NCI-H2107 (cell line): ENCODE measurements at places on chromosomes 4 and X.

DNA sequence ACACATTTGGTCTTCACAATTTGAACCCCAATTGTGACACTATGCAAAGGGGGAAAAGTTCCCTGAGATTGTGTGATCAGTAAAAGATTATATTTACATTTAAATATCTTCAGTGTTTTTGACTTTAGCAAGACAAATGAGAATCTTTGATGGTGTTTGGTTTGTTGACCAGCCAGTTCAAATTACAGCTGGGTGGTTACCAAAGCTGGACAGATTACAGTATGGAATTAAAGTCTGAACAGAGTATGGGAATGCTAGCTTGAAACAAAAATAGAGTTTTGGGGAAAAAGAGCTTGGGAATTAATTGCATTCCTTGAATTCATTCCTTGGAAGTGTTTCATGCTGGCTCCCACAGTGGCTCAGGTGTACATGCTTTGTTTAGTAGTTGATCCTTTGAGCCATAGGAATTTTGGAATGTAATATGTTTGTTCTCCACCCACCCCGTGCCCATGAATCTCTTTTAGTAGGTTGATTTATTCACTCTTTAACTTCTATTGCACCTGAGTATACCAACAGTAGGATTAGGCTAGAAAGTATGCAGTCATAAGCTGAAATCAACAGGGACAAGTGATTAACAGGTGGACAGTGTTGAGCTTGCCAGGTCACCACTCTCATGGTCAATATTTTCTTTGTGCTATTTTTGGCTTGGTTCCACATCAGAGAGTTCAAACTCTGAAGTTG lies 81.1 kb upstream of the HELT start:
- DNase-seq = no peak

DNA sequence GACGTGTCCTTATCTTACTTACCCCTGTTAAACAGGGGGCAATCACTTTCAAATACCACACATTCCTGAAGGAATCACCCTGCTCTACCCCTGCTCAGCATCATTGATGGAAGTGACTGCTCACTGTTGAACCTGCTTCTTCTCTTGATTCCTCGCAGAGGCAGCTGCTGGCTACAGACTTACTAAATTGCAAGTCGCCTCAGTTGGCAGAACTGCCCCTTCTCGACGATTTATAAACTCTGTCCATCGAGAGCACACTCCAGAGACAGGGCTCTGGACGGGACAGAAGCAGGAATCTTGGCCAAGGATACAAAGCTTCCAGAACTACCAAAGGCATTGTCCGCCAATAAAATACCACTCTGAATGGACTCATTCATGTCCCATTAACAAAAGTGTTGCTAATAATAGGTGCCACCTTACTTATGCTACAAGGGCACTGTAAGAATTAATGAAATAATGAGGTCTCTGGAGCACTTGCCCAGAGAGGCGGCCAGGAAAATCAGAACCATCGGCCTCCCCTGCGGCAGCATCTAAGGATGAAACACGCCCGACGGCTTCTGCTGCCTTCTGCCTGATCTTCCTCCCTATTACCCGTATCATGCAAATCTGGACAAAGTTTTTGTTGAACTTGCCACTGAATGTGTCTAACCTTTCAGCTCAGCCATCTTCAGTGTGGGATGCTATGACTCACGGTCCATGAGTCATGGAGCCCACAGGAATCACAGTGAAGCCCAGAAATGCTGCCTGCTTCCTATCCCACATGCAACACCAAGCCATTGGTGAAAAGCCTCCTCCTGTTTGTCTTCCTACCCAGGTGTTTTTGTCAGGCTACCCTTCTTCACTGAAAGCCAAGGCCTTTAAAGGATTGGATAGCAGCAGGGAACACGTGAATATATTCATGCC lies 164.9 kb downstream of the MAML3 start:
- no peak for DNase-seq

- DNase-seq = no peak
Observed at GRCh38 chr4:98626350-98626749, 32.1 kb downstream of the TSPAN5 start.

- no peak for DNase-seq
Observed at GRCh38 chr4:139144161-139144859, 32.7 kb downstream of the ELF2 start.

- no peak for DNase-seq
Observed at GRCh38 chr4:12270546-12270945, 841.9 kb upstream of the HS3ST1 start.

GRCh38 chrX:10110984-10111363 lies 45.8 kb upstream of the CLCN4 start:
- no peak for DNase-seq

DNA sequence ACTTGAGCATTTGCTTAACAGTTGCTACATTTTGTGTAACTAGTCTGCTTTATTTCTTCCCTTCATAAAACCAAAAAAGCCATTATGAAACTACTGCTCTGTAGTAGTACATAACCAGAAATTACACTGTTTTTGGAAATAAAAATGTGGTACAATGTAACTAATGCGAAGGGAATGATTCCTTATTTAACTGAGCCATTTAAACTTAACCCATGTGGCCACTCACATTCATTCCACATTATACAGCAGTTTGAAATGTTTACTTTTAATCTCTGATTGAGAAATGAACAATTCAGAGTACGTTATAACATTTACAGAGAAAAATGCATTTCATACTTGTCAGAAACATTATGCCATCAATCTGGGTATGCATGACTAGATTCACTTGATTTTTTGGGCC lies 94.2 kb downstream of the NYX start:
- DNase-seq = no peak

- no peak for DNase-seq
Observed at GRCh38 chr4:81509191-81509590, 37.5 kb upstream of the RASGEF1B start.

DNA sequence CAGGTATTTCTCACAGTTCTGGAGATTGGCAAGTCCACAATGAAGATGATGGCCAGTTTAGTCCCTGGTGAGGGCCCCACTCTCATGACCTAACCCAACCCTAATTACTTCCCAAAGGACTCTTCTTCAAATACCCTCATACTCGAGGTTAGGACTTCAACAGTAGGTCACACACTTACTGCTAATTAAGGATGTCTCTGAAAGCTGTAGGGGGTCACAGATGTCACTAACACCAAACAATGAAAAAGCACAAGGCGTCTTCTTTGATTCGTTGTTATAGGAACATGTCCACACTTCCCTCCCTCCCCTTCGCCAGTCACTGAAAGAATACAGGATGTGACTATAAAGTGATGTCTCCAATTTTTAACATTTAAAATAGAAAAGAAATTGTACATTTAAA lies 309.7 kb downstream of the PACRGL start:
- DNase-seq = no peak

- DNase-seq = no peak
Observed at GRCh38 chr4:46389301-46389775, 590 bp downstream of the GABRA2 start.

- DNase-seq = no peak
Observed at GRCh38 chr4:38283724-38284123, 323.5 kb downstream of the PTTG2 start.

DNA sequence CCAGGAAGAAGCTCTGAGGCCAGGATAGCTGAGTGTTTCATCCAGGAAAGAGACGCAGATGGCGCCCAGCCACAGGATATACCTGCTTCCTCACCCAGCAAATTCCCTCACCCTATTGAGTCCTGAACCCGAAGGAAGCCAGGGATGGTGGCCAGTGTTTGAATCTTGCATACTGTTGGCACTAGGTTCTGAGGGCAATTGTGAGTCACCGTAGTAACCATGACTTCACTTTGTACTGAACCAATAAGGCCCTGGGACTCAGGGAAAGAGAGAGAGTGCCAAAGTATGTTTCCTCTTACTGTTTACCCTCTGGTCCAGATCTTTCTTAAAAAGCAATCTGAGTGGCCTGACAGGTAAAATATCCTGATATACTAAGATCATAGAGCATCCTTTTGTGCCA lies 25.6 kb upstream of the SMIM10L2A start:
- no peak for DNase-seq

GRCh38 chr4:17068891-17069290 lies 170.4 kb upstream of the LDB2 start:
- no peak for DNase-seq

GRCh38 chr4:119103263-119103662 lies 32.4 kb upstream of the MYOZ2 start:
- DNase-seq = no peak

DNA sequence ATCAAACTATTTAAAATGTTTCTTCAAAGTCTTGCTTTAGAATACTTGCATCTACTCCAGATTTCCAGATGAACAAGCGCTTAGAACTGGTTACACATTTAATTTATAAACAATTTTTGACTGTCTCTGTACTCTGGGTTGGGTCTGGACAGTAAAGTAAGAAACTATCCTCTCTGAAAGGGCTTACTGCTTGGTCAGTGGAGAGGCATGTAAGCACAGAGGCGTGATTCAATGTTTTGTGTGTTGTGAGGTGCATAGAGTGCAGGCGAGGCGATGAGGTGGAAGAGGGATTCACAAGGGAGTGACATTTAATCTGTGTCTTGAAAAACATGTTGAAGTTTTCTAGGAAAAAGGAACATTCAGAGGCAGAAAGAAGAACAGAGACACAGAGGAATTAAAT lies 231.4 kb downstream of the VEGFC start:
- DNase-seq = no peak

GRCh38 chr4:7546809-7547367 lies 112.2 kb upstream of the PSAPL1 start:
- DNase-seq = no peak

DNA sequence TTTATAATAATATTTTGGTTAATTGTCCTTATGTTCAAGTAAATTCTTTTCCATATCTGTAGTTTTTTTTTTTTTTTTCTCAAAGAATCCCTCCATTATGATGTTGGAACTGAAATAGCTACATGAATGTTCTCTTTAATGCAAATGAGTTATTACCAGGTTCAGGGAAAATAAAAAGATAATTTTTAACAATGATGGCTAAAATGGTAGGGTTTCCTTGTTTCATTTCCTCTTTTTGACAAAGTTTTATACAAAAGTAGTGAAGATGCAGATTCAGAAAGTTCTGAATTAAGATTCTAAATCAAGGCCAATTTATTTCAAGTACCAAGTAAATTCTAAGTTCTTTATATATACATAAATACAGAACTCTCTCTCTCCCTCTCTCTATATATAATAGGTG lies 779.0 kb upstream of the INTU start:
- DNase-seq = no peak

DNA sequence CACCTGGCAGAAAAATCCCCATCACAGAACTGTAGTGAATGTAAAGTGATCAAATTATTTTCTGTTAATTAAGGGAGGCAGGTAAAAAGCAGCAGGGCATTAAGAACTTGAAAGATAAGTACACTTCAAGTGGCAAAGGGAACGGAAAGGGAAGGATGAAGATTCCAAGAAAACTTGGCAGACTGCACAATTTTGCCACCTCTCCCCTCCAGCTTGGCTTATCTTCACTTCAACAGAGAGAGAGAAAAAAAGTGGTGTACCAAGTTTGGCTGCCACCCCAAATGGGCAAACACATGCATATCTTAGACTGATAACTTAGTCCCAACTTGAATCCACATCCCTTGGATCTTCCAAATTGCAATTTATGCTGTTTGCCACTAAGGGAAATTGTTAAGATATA lies 598.1 kb upstream of the ACTRT1 start:
- no peak for DNase-seq

- no peak for DNase-seq
Observed at GRCh38 chr4:127771535-127772275, 10.4 kb upstream of the HSPA4L start.

GRCh38 chr4:80463509-80463908 lies 128.0 kb downstream of the CFAP299 start:
- no peak for DNase-seq

- DNase-seq = no peak
Observed at GRCh38 chrX:14420841-14421240, 108.5 kb upstream of the GLRA2 start.

DNA sequence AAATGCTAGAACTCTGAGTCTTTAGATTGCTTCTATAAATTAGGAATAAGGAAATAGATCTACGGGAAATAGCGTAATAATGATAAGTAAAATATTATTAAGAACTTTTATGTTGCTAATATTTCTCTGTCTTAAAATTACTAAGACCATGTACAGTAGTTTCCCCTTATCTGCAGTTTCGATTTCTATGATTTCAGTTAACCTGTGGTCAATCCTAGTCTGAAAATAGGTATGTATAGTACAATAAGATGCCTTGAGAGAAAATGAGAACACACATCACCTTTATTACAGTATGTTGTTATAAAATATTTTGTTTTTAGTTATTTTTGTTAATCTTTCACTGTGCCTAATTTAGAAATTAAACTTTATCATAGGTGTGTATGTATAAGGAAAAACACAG lies 92.6 kb downstream of the CCSER1 start:
- no peak for DNase-seq

- no peak for DNase-seq
Observed at GRCh38 chrX:29090811-29091210, 503.6 kb downstream of the IL1RAPL1 start.

GRCh38 chrX:63613531-63614028 lies 171.4 kb downstream of the ARHGEF9 start:
- no peak for DNase-seq

GRCh38 chr4:85778632-85779131 lies 303.7 kb downstream of the ARHGAP24 start:
- DNase-seq = no peak

- DNase-seq = no peak
Observed at GRCh38 chr4:19809989-19810388, 441.7 kb upstream of the SLIT2 start.

GRCh38 chrX:78548012-78548411 lies 111.1 kb downstream of the RTL3 start:
- no peak for DNase-seq

DNA sequence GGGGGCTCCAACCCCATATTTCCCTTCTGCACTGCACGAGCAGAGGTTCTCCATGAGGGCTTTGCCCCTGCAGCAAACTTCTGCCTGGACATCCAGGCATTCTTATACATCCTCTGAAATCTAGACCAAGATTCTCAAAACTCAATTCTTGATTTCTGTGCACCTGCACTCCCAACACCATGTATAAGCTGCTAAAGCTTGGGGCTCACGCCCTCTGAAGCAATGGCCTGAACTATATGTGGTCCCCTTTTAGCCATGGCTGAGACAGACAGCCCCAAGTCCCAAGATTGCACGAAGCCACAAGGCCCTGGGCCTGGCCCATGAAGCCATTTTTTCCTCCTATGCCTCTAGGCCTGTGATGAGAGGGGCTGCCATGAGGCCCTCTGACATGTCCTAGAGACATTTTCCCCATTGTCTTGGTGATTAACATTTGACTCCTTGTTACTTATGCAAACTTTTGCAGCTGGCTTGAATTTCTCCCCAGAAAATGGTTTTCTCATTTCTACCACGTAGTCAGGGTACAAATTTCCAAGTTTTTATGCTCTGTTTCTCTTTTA lies 468.0 kb upstream of the SLIT2 start:
- DNase-seq = no peak

GRCh38 chr4:150699599-150699998 lies 117.6 kb downstream of the MAB21L2 start:
- no peak for DNase-seq
